ENCODE measurements at places on chromosomes 6 and 20. TPM values are rescaled to one million over a fixed set of nuclear protein-coding genes. Genes with fewer than 3 reads are reported as not detected.

Gene LTB
- total RNA-seq: 7.0 TPM

Gene ADAM33
- 0.10 TPM for total RNA-seq

Gene PRR18
- not detected for total RNA-seq

Gene SNAP25
- total RNA-seq: 0.35 TPM

Gene CALHM6
- 3.1 TPM for total RNA-seq

Gene DNAH8
- under 0.01 TPM for total RNA-seq

Gene CASS4
- not detected for total RNA-seq

Gene MUC21
- total RNA-seq: not detected

Gene FAM209B
- not detected for total RNA-seq

Gene XKR7
- 0.17 TPM for total RNA-seq

Gene SRMS
- total RNA-seq: not detected

Gene BAK1
- total RNA-seq: 59.2 TPM

Gene LIME1
- total RNA-seq: 3.5 TPM

Gene SEL1L2
- not detected for total RNA-seq

Gene KCNG1
- total RNA-seq: 0.69 TPM

Gene JPH2
- 8.5 TPM for total RNA-seq

Gene TPX2
- 7.2 TPM for total RNA-seq

Gene TSBP1
- not detected for total RNA-seq

Gene B3GALT4
- 5.9 TPM for total RNA-seq

Gene FHL5
- not detected for total RNA-seq

Gene ZC3H12D
- 0.15 TPM for total RNA-seq
